T-helper 17 cell (primary cell): ENCODE measurements at places on chromosomes 16 and 17. TPM values are rescaled to one million over a fixed set of nuclear protein-coding genes. Genes with fewer than 3 reads are reported as not detected.

DNA sequence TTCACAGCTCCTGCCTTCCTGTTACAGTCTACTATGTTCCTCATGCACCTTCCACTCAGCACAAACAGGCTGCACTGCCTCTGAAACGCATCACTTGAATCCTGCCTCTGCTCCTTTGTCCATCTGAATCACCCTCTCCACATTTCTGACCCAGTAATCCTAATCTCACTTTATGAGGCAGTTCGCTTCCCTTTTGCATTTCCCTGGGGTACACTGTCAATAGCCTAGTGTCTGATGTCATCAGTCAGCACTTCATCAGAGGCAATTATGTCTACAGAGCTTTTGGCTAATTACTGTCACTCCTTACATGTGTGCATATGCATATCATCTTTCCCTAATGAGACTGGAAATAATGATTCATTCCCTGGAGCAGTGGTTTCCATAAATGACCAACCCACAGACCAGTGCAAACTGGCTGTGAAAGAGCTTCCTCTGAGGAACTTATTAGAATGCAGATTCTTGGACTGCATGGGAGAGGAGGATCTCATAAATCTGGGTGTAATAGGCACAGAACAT is 23.6 kb downstream of the CA4 start:
- no peak for DNase-seq
- peaks cover 14% of the 10 kb centered on the region for H3K4me1 ChIP-seq
- H3K36me3 ChIP-seq: no peaks in the 10 kb centered on the region
- H3K4me3 ChIP-seq: no peak overlapping the region
- no peaks in the 10 kb centered on the region for H3K27me3 ChIP-seq

- peaks cover 2% of the 10 kb centered on the region for H3K36me3 ChIP-seq
- no peak for DNase-seq
- no peak overlapping the region for H3K4me3 ChIP-seq
- H3K27me3 ChIP-seq: peaks cover 40% of the 10 kb centered on the region
Observed at GRCh38 chr17:32882734-32883133, 5.8 kb upstream of the MYO1D start.

DNA sequence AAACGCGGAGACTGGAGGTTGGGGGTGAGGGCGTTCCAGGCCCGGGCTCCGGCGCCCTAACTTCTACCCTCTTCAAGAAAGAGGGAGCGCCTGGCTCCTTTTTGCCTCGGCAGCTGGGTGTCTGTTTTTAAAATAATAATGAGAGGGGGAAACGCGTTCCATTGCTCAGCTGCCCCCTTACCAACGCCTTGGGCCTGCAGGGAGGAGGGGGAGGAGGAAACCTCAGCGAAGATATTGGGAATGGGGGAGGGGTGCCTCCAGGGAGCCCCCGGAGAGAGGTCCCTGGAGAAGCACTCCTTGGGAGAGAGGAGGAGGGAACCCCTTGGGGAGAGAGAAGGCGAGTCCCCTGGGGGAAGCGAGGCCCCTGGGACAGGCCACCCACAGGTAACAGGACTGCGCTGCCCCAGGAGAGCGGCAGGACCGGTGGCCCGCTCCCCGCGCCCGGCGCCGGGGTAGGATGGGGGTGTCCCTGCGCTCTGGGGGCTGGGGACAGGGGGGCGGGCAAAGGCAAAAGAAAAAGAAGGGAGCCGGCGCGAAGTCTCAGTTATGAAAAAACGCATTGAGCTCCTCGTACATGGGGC is 2.7 kb downstream of the NEUROD2 start:
- peaks cover 18% of the 10 kb centered on the region for H3K4me1 ChIP-seq
- DNase-seq: no peak
- peak overlapping the region; percentile 67 for H3K4me3 ChIP-seq
- H3K27me3 ChIP-seq: peaks cover 66% of the 10 kb centered on the region
- no peak overlapping the region for H3K27ac ChIP-seq

Gene GAST
- not detected for total RNA-seq

DNA sequence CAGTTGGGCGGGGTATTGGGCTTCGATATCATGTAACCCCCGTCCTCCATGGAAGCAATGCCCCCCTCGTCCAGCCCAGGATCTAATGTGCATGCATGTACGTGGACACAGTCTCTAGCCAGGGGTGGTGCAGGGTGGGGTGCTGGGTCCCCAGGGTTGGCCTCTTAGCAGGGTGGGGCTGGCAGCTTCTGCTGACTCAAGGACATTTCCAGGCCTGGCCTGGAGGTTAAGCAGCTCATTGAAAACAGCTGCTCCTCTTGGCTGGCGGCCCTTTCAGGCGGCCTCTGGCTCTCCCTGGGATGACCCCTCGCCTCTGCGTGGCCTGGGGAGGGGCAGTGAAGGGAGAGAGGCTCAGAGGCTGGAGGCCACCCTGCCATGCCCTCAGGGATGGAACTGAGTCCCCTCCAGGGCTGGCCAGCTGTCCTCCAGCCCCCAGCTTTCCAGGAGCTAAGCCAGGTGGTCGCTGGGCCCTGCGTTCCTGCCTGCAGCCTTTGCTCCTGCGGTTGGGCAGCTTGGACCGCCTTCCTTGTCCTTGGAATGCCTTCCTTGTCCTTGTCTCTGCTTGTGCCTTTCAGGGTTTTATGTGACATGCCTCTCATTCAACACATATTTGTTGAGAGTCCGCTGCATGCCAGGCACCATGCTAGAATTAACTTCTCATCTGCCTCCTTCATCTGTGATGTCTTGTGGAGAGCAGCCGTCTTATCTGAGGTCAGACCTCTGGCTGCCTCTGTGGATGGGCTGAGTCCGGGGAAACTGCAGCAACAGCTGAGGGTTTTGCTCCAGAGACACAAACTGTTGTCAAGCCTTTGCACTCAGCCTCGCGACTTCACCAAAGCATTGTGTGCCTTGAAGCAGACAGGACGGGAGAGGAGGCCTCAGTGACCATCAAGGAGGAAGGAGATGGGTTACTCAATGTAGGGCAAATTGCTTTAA is 26.6 kb downstream of the MRC2 start:
- H3K27me3 ChIP-seq: no peaks in the 10 kb centered on the region
- no peak for DNase-seq
- H3K36me3 ChIP-seq: no peaks in the 10 kb centered on the region
- peak overlapping the region; percentile 68 for H3K27ac ChIP-seq
- H3K4me3 ChIP-seq: peak overlapping the region; percentile 95
- peaks cover 14% of the 10 kb centered on the region for H3K4me1 ChIP-seq

- DNase-seq: no peak
- peaks cover 2% of the 10 kb centered on the region for H3K4me1 ChIP-seq
Observed at GRCh38 chr16:86085795-86086194, 186.8 kb downstream of the IRF8 start.

Gene ABCA10
- 1.2 TPM for total RNA-seq

DNA sequence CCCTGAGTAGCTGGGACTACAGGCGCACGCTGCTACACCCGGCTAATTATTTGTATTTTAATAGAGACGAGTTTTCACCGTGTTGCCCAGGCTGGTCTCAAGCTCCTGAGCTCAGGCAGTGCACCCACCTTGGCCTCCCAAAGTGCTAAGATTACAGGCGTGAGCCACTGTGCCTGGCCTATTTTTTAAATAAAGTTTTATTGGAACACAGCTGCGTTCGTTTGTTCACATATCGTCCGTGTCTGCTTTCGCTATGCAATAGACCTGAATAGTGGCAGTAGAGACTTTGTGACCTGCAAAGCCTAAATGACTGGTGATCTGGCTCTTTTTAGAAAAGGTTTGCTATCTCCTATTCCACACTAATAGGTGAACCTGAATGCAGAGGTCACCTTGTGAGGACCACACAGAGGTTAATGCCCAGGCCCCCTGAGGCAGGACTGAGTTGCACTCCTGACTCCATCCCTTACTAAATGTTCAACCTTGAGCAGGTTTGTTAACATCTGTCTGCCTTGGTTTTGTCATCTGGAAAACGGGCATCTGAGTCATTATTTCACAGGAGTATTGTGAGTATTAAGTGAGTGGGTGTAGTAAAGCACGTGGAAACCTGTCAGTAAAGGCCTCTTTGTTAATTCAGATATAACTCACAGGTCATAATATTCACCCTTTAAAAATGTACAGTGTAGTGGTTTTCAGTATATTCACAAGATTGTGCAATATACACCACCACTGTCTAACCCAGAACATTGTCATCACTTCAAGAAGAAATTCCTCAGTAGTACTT is 157.5 kb upstream of the CACNG5 start:
- peaks cover 22% of the 10 kb centered on the region for H3K4me1 ChIP-seq
- no peak overlapping the region for H3K4me3 ChIP-seq
- no peak overlapping the region for H3K27ac ChIP-seq
- DNase-seq: no peak
- H3K27me3 ChIP-seq: no peaks in the 10 kb centered on the region

DNA sequence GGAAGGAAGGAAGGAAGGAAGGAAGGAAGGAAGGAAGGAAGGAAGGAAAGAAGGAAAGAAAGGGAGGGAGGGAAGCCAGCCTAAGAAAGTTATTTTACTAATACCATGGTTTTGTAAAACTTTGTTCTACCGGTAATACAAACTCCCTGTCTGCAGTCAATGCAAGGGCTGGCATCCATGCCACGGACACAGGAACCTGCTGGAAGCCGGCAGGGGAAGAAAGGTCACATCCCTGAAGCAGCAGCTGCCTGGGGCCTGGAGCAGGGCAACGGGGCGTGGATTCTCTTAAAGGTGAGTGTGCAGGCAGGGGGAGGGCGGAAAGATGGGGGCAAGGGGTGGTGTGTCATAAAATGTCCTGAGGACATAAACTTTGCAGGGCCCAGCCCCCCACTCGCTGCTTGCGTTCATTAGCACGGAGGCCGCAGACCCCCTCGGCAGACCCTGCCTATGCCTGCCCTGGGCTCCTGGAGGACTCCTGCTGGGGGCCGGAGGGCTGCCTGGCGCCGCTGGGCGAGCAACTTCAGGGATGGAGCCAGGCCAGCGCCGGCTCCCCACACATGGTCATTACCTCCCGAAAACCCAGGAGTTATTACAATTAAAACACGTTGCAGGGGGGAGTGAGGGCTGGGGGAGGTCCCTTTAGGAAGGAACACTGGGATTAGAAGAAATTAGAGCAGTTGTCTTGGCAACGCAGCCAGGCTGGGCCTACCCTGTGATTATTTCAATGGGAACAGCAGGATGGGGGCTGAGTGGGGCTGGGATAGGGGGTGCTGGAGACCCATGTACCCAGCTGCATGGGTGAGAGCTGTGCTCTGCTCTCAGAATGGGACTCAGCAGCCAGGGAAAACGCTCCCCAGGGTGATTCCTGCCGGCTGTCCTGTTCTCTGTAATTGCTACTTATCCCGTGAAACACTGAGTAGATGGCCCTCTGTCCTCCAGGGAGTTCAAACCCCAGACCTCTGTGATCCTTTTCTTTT is 257.9 kb downstream of the SOX9 start:
- peaks cover 4% of the 10 kb centered on the region for H3K36me3 ChIP-seq
- H3K27ac ChIP-seq: no peak overlapping the region
- peaks cover 32% of the 10 kb centered on the region for H3K27me3 ChIP-seq
- H3K4me3 ChIP-seq: no peak overlapping the region
- DNase-seq: no peak
- peaks cover 2% of the 10 kb centered on the region for H3K4me1 ChIP-seq

- H3K4me1 ChIP-seq: peaks cover 7% of the 10 kb centered on the region
- H3K27ac ChIP-seq: no peak overlapping the region
- peaks cover 36% of the 10 kb centered on the region for H3K27me3 ChIP-seq
- peaks cover 2% of the 10 kb centered on the region for H3K36me3 ChIP-seq
- no peak overlapping the region for H3K4me3 ChIP-seq
- no peak for DNase-seq
Observed at GRCh38 chr17:50328363-50329325, 17.3 kb upstream of the XYLT2 start.

- H3K36me3 ChIP-seq: no peaks in the 10 kb centered on the region
- DNase-seq: no peak
- no peak overlapping the region for H3K27ac ChIP-seq
Observed at GRCh38 chr16:4075534-4075933, 40.7 kb downstream of the ADCY9 start.

- H3K36me3 ChIP-seq: peaks cover 2% of the 10 kb centered on the region
- H3K4me3 ChIP-seq: no peak overlapping the region
- no peak overlapping the region for H3K27ac ChIP-seq
- DNase-seq: no peak
- H3K27me3 ChIP-seq: no peaks in the 10 kb centered on the region
Observed at GRCh38 chr17:75513641-75514000, 1.7 kb downstream of the CASKIN2 start.

- H3K27ac ChIP-seq: no peak overlapping the region
- peaks cover 3% of the 10 kb centered on the region for H3K36me3 ChIP-seq
- no peak for DNase-seq
- H3K4me3 ChIP-seq: no peak overlapping the region
- H3K27me3 ChIP-seq: no peaks in the 10 kb centered on the region
- peaks cover 11% of the 10 kb centered on the region for H3K4me1 ChIP-seq
Observed at GRCh38 chr16:68893710-68894705, 50.7 kb downstream of the TANGO6 start.

- H3K4me1 ChIP-seq: peaks cover 20% of the 10 kb centered on the region
- peak overlapping the region; percentile 73 for H3K27ac ChIP-seq
- peak; percentile 62 for DNase-seq
- H3K36me3 ChIP-seq: peaks cover 6% of the 10 kb centered on the region
Observed at GRCh38 chr17:50199803-50200456, 1.5 kb downstream of the COL1A1 start.

- no peak for DNase-seq
- H3K36me3 ChIP-seq: no peaks in the 10 kb centered on the region
- no peaks in the 10 kb centered on the region for H3K27me3 ChIP-seq
- no peaks in the 10 kb centered on the region for H3K4me1 ChIP-seq
- H3K27ac ChIP-seq: no peak overlapping the region
- H3K4me3 ChIP-seq: no peak overlapping the region
Observed at GRCh38 chr16:54630284-54630967, 300.2 kb upstream of the IRX5 start.

Gene RGS11
- not detected for total RNA-seq
